ENCODE measurements at places on chromosomes 4 and X.

- DNase-seq: no peak
Observed at GRCh38 chrX:78653118-78653822, 5.9 kb downstream of the RTL3 start.

DNA sequence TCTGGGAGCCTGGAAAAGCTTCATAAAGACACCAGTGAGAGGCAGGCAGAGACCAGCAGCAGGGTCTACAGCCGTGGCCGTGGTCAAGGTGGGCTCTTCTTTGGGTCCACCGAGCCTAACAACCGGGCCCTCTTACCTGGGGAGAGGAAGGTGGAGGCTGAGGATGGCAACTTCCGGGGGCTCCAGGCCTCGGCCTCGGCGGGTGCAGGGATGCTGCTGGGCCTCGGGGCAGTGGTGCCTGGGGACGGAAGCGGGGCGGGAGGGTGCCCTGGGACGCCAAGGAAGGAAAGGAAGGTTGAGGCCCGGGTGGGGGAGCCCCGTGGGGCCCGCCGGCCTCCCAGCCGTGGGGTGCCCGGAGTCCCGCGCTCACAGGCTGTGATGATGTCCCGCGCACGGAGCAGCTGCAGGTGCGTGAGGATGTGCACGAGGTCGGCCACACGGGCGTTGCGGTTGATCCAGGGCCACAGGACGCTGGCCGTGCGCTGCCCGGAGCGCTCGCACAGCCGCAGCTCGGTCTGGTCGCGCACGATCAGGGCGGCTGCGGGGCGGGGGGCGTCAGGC lies 561 bp downstream of the IRAK1 start:
- DNase-seq: no peak

DNA sequence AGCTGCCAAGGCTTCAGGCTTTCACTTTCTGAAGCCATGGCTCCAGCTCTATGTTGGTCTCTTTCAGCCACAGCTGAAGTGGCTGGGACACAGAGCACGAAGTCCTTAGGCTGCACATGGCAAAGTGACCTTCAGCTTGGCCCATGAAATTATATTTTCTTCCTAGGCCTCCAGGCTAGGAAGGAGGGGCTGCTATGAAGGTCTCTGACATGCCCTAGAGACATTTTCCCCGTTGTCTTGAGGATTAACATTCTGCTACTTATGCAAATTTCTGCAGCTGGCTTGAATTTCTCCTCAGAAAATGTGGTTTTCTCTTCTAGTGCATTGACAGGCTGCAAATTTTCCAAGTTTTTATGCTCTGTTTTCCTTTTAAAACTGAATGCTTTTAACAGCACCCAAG lies 99.8 kb upstream of the KCNIP4 start:
- DNase-seq: no peak

DNA sequence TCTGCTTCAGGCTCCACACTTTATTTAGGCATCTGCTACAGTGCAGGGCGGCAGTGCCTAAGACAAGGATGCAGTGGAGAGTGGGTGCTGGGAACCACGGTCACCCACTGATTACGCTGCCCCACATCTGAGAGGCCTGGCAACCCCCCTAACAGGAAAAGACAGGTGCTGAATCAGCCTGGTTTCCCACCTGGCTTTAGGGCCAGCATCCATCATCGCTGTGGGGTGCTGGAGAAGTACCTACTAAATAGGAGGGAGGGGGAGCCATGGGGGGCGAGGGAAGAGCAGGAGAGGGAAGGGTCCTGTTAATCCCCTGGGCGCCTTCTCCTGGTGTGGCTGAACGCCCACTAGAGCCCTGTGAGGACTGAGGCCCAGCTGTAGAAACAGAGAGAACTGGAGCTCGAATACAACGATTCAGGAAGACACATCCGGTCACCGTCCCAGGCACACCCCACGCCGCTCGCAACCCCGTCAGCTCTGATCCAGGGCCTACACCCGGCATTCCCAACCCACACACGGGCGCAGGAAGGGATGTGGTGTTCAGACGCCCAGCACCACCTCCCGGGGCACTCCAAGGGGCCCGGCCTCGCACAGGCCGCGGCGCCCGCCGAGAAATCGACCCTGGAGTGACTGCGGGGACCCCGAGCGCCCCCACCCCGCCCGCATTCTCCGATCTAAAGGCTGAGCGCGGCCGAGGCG lies 554 bp downstream of the DCTD start:
- DNase-seq: no peak

DNA sequence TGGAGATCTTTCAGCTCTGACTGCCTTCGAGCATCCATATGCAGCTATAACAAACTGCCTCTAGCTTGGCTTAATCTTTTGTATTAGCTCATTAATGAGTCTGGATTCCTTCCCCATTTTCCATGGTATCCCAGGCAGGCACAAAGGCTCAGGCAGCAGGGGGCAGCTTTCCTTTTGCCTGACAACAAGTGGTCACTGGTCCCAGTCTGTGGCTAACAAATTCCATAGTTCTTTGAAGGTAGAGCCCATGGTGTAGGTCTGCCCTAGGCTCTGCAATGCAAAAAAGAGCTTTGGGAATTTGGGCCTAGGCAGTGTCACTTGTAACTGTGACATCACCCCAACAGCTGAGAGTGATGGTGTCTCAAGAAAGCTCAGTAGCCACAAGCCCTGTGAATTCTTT lies 234.4 kb upstream of the GPC4 start:
- DNase-seq: no peak

GRCh38 chr4:100907465-100908454 lies 389.9 kb upstream of the EMCN start:
- DNase-seq: no peak

GRCh38 chrX:78548012-78548411 lies 111.1 kb downstream of the RTL3 start:
- DNase-seq: no peak

- no peak for DNase-seq
Observed at GRCh38 chrX:136064661-136065043, 79.4 kb downstream of the SLC9A6 start.

DNA sequence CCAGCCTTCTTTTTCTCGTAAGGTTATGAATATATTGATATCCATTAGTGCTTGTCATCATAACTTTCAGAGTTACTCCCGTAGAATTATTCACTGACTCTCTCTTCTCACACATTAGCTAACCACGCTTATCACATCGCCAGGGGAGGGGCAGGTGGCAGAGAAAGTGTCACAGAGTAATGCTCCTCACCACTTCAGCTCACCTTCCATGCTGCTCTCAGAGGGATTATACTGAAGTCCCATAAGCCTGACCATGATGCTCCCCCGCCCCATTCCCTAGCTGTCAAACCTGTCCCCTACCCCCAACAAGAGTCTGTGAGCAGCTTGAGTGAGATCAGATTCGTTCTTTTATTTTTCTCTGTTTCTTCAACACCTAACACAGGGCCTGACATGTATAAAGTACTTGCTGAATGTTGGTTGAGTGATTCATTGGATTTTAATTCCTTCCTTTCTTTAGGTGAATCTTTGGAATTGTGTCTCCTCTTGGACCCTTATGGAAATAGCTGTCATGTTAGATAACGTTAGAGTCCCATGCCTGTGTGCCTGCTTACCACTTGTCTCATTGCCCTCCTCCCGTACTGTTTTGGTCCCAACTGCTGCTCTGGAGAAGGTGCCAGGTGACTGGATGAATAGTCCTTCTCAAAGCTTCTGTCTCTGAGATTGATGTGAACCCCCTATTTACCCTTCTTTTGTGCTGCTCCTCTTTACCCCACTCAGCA lies 55.1 kb downstream of the RS1 start:
- DNase-seq: no peak

DNA sequence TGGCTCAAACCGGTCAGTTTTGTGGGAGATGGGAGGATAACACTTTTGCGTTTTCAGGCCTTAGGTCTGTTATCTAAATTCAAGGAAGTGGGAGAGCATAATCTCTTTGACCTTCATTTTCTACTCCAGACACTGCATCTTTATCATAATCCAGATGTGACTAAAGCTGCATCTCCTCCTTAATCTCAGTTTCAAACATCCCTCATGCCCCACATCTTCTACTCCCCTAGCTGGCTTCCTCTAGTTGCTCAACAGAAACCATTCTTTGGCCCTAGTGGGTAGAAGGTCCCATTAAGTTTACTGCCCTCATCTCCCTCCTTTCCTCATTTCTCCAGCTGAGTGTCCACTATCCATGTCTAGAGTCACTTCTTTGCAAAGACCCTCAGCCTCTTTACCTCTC lies 18.8 kb upstream of the RASL11B start:
- DNase-seq: no peak

DNA sequence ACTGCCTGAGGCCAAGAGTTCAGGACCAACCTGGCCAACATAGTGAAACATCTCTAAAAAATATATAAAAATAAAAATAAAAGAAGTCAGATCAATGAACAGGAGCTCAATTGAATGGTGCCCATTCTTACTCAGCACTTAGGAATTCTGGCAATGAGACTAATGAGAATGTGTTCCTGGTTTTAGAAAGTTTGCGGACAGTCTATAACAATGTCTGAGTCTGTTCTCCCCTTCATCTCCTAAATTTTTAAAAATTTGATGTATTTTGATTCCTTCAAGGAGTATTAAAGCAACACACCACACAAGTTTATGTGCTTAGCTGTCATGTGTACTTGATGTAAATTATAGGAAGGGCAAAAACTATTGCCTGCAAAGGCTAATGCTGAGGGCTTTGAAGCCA lies 30.6 kb upstream of the KCNIP4 start:
- no peak for DNase-seq

DNA sequence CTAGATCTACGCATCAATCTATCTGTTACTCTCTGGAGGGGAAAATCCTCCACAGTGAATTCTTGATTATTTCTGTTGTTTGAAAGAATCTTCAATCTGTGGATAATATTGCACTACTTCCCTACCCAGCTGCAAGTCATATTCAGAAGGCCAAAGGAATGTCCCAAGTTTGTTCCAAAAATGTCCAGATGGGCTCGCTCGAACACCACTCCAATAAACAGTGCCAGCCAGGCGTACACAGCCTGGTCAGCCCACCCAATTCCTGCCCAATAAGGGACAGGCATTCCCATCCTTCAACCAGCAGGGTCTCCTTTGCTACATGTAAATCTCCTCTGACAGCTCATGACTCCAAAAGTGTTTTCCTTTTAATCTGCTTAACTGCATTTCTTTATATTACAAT lies 80.7 kb upstream of the GPM6B start:
- no peak for DNase-seq

- no peak for DNase-seq
Observed at GRCh38 chr4:151715881-151716280, 44.9 kb downstream of the GATB start.

- no peak for DNase-seq
Observed at GRCh38 chrX:63426519-63426918, 75.4 kb upstream of the SPIN4 start.

DNA sequence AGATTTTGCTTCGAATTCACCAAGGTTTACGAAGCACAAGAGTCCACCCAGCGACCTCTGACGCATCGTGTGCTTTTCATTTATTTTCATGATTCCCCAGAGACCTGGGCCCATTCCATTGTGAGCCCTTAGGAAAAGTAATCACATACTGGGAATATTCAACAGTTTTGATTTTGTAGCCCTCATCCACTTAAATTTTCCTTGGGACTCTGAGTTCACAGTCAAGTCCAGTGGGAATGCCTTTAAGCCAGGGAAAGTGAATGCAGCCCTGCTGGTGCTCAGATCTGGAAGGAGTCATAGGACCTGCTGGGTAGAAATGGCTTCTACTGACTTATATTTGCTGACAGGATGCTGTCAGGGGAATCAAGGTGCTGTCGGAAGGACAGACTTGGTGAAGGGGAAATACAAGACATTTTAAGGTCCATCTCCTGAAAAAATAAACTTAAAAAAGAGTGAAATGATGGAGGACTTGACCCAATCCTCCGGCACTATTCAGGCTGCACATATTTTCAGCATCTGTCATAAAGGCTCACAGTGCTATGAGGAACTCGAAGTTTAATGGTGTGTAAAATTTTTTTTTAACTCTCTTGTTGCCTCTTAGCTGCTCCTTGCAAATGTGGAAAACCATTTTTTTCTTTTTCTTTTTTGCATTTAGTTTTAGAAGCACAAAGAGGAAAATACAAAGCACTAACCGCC lies 204.9 kb downstream of the MID1 start:
- DNase-seq: no peak

GRCh38 chr4:112214390-112215264 lies 17.0 kb upstream of the AP1AR start:
- DNase-seq: peak; percentile 36

GRCh38 chr4:22900876-22901275 lies 208.1 kb downstream of the GBA3 start:
- DNase-seq: no peak

DNA sequence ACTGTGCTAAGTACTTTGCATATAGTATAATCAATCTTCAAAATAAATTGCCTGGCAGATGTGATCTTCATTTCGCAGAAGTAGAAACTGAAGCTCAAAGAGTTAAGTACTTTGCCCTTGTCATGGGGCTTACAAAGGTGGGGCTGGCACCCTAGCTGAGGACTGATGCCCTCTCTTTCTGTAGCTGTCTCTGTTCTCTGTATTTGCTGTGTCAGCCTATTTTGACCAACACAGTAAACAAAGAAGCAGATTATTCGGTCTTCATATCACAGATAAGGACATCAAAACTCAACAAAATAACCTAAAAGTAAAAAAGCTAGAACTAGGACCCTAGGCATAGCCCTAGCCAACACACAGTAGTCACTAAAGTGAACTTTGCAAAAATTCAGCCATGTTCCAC lies 570.5 kb upstream of the TENM3 start:
- no peak for DNase-seq

DNA sequence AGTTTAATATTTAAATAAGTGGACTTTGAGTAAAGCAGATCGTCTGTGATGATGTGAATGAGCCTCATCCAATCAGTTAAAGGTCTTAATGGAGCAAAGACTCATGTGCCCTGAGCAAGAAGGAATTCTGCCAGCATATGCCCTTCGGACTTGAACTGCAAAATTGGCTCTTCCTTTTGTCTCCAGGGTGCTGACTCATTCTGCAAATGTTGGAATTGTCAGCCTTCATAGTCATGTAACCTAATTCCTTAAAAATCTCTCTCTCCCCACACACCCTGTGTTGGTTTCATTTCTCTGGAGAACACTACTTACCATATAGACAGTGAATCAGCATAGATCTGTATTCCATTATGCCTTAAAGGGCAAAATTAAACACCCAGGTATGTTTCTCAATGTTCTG lies 609.8 kb upstream of the GALNTL6 start:
- no peak for DNase-seq

DNA sequence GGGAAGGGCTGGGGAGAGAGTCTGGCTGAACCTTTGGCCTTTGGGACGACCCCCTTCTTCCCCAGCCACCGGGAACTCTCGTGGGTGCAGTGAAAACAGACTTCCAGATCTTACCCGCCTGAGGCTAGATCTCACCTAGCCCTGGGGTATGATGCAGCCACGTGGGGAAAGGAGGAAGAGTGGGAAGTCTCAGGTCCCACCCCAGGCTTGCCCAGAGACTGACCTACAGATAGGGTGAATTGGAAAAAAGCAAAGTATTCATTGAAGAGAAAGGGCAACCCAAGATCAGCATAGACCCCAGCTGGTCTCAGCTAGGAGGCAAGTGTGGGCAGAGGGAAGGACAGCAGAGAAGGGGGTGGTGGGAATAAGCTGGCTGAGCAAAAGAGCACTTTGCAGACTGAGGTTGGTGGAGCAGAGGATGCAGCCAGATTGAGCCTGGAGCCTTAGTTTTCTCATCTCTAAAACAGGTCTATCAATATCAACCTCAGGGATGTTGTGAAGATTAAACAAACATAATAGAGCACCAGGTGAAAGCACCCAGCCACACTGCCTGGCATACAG lies 4.2 kb upstream of the EFNB1 start:
- no peak for DNase-seq

- DNase-seq: no peak
Observed at GRCh38 chr4:88533937-88534750, 10.6 kb upstream of the PYURF start.

- no peak for DNase-seq
Observed at GRCh38 chr4:24559032-24559821, 25.1 kb downstream of the DHX15 start.

Data from CD4-positive, alpha-beta T cell treated with Interleukin-12 subunit alpha and Interleukin-12 subunit beta, for 1 hour (primary cell).